CD4-positive, alpha-beta T cell treated with Interleukin-6 at 100 ng/mL for 8 hours (primary cell): ENCODE measurements at places on chromosomes 6 and 20.

- no peak for DNase-seq
Observed at GRCh38 chr6:26205625-26206574, 118.7 kb downstream of the HFE start.

DNA sequence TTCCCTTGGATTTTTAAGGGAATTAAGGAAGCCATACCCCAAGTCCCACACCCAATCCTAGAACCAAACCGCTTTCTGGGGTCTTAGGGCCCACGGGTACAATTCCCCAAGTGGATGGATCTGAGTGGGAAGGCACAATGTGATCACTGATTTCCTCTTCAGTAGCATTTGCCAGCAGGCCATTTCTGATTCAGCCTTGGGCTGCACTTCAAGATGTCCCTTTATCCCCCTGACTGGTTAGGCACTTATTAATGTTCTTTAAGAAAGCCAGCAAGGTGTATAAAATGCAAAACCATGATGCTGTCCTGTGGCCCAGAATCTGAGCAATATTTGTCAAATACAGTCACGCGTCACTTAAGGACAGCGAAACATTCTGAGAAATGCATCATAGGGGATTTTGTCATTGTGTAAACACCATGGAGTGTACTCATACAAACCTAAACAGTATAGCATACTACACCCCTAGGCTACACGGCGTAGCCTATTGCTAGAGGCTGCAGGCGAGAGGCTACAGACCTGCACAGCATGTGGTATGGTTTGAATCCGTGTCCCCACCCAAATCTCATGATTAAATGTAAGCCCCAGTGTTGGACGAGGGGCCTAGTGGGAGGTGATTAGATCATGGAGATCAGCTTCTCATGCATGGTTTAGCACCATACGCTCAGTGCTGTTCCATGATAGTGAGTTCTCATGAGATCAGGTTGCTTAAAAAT lies 234.2 kb downstream of the NRN1 start:
- DNase-seq: no peak

- DNase-seq: no peak
Observed at GRCh38 chr20:6583134-6583738, 184.2 kb upstream of the BMP2 start.

DNA sequence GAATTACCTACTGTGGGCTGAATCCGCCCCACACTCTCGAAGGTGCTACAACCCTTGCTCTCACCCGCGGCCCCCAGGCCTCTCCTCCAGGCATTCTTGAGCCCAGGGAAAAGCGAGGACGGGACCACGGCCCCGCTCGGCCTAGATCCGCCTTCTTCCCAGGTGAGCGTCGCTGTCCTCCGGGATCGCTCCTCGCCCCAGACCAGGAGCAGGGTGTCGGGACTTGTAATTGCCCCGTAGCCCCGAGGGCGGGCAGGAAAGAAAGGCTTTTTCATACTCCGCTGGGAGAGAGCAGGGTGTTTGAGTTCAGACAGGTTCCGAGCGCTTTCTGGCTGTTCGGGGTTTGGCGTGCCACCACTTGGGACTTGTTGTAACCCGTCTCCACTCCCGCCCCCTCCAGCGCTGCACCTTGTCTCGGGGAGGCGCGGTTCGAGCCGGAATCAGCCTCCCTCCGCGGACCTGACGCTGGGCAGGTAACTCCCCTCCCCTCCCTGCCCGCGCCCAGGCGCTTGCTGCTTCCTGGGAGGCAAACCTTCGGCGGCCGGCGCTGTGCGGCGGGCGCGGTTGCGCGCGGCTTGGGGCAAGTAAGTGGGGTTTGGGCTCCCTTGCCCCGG lies at the start of gene FAM83B:
Gene FAM83B (plus strand): TSS at position 529 of the 614 bp plus-strand sequence. CDS start 23,476 bp downstream, outside the sequence.
- no peak for DNase-seq

DNA sequence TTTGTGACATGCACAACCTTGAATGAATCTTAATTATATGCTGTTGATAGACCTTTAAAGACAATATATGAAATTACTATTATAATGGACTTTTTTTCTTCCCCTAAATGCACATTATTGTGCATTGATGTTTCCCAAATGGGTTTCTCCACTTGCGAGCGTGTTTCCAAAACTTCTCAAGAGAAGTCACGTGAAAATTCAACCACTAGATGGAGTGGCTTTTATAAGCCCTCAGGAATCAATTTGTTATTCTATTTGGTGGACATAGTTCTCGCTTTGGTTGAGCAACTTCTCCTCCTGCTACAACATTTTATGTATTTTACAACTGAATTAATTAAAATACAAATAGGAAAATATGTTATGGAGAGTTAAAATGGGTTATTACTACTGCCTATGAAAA lies 9.0 kb downstream of the CNR1 start:
- no peak for DNase-seq

- no peak for DNase-seq
Observed at GRCh38 chr6:11206576-11206975, 25.9 kb downstream of the NEDD9 start.

- DNase-seq: no peak
Observed at GRCh38 chr20:16803965-16804792, 56.0 kb downstream of the OTOR start.

- DNase-seq: no peak
Observed at GRCh38 chr6:117269638-117270054, 4.3 kb downstream of the VGLL2 start.

- no peak for DNase-seq
Observed at GRCh38 chr6:16635810-16636602, 125.3 kb downstream of the ATXN1 start.
